Kidney tubule cell (primary cell): ENCODE measurements at places on chromosomes 2 and 18.

DNA sequence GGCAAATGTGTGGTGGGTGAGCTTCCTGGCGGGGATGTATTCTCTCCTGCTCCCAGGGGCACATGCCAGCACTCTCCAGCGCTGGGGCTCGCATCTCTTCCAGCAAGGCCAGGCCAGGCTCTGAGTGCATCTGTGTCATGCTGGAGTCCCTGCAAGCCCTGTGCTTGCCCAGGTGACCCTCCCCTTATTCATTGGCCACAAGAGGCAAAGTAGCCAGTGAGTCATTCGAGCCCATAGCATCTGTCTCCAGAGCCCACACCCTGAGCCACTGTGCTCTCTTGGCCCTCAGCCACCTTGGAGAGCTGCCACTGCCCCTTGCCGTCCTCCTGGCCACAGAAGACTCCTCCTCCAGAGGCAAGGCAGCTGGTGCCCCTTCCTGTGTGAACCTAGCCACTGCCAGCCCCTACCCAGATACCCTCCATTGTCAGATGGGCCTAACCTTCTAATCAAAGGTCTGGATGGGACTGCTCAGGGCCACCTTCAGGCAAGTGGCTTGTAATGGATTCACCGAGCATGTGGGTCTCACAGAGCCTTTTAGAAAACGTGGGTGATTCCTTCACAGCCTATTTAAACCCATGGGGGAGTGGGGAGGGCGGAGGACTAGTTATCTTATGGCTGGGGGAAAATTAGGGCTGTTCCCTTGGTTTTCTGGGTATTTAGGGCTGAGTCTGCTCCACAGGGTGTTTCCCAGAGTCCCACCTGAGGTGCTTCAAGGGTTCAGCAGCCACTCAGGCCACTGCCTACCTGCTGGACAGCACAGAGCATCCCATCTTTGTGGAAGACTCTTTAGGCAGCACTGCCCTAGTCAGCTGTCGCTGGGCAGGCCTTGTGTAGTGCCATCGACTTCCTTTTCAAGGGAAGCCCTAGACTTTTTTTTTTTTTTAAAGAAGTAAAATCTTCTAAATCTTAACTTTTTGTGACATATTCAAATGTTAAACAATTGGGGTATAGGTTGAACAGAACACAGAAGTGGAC lies 137.4 kb downstream of the ACOXL start:
- DNase-seq: peak; percentile 86

- DNase-seq: no peak
Measured at GRCh38 chr2:176636401-176636800, 367.2 kb downstream of the MTX2 start.

GRCh38 chr2:156311976-156312375 lies 20.5 kb downstream of the NR4A2 start:
- DNase-seq: no peak

- no peak for DNase-seq
Measured at GRCh38 chr18:43054815-43055519, 60.5 kb downstream of the RIT2 start.

GRCh38 chr2:158530829-158531228 lies 74.1 kb downstream of the PKP4 start:
- no peak for DNase-seq

- DNase-seq: peak; percentile 43
Measured at GRCh38 chr2:36753706-36754221, 57.3 kb downstream of the VIT start.

GRCh38 chr2:160912276-160912675 lies 248.0 kb upstream of the TANK start:
- no peak for DNase-seq

DNA sequence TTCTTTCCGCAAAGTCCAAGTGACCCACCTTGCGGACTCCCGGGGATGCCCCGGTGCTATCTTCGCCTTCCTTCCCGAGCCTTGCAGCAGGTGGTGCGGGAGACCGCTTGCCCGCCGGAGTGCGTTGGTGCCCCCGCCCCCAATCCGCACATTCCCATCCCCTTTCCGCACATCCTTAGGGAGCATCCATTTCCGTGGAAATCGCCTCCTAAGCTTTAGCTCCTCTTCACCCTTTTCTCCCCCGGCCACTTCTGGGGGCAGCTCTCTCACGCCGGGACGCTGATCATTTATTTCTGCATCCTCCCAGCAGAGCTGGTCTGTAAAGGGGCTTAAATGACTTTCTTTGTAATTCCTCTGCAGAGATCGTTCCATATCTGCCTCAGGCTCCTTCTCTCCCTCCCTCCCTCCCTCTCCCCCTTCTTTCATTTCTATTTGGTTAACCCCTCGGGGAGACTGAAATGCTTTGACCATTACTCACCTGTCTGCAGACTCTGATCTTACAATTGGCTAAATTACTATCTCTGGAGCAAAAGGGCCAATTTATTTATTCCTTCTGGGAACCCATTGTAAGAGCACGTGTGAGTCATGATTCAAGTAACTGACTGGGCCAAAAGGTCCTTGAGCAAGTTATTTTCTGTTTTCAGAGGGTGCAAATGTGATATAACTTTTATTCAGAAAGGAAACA lies 1.3 kb upstream of the LYPD1 start:
- DNase-seq: peak; percentile 98

GRCh38 chr18:45286431-45286830 lies 328.8 kb upstream of the SLC14A2 start:
- no peak for DNase-seq

DNA sequence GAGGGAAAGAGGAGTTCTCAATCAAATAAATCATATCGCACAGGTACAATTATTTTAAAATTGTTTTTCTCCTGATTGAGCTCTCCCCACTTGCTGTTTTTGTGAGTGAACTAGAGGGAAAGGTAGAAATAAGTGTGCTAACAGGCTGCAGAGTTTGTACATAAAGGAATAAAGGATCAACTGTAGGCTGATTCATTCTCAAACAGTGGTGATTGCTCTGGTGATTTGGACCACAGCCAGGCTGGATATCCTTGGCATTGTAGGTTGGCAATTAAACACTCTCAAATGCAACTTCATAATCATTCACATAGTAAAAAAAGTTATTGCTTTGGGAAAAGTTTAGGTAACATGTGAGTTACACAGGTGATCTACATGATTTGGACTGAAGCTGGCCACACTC lies 29.8 kb downstream of the LRP1B start:
- peak; percentile 33 for DNase-seq

GRCh38 chr2:27461118-27461517 lies 18.9 kb downstream of the KRTCAP3 start:
- no peak for DNase-seq

DNA sequence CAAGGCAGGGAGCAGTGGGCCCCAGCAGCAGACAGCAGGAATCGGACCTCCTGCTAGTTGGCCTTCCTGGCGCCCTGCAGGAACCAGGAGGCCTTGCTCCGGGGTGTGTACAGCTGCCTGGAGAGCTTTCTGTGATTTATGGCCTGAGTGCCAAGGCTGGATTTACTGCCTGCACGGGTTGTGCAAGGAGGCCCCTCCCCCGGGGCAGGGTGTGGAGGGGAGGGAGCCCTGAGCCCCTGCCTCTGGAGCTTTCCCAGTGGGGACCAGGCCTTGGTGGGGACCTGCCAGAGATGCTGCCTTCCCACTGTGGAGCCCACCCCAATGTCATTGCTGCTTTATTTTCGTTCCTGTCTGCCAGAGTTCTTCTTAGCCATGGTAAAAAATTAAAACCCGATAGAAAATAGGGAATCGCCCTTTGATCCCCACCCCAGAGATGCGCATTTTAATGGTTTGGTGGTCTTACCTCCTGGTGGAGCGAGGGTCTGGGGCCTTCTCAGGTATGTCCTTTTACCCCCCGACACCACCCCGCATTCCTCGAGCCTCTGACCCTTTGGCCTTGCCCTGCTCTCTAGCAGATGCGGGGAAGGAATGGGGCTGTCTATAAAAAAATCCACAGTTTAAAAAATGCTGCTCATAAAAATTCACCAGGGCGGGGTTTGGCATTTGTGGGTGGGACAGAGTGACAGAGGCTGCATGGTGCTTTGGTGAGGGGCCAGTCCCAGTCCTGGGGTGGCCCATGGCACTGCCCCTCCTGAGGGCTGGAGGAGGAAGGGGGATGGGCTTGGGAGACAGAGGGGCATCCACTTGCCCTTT lies 6.9 kb upstream of the RALB start:
- DNase-seq: no peak

GRCh38 chr2:101872480-101872879 lies 119.3 kb upstream of the IL1R2 start:
- no peak for DNase-seq

GRCh38 chr2:221563270-221563985 lies 8.7 kb downstream of the EPHA4 start:
- DNase-seq: no peak

DNA sequence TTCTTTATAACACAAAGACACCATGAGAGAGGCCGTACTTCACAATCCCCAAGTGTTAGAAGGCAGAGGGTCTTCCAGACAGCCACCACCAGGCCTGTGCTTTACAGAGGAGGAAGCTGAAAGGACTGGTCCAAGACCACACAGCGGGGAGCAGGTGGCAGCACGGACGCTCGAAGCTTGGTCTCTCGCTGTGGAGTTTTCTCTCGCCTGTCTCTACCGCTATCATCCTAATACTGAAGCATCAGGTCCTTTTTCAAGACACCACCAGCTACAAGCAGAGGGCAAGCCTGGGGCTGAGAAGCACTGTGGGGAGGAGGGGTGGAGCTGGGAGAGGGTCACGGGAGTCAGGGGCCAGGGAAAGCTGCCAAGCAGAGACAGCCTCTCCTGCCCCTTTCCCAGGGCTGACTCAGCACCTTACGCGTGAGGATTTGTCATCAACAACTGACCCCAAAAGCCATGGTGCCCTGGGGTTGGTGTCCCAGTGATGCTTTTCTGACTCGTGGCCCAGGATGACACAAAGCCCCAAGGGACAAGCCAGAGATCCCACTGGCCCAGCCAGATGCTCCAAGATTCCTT lies 31.9 kb upstream of the FOSL2 start:
- peak; percentile 87 for DNase-seq

DNA sequence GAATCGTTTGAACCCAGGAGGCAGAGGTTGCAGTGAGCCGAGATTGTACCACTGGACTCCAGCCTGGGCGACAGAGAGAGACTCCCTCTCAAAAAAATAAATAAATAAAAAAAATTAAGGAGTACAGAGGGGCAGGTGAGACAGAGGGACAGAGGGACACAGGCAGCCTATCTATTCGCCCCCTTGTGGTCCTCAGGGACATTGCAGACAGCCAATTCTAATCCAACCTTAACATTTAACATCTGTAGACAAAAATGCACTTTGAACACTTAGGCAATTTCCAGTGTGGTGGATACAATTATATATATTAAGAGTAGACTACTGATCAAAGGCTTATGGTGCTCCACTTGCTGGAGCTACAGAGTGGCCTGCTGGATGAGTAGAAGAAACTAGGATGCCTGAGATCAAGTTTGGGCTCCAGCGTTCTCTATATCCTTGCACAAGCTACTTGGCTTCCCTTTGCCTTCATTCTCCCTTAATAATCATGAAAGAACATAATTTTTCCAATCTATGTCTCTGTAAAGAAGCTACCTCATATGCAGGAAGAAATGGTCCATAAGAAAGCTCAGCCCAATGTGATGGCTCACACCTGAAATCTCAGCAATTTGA lies 8.2 kb upstream of the SMARCAL1 start:
- DNase-seq: peak; percentile 45

DNA sequence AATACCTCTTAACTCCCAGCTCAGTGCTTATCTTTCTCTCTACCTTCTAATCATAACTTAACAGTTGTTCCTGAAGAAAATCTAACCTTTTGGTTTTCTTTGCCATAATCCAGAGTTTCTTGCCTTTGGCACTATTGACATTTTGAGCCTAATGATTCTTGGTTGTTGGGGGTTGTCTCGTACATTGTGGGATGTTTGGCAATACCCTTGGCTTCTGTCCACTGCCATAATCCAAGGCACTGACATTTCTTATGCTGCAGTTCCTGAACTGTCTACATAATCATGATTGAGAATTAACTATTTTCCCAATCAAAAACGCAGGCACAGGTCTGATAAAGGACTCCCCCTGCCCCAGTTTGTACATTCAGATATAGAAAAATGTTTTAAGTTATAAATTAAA lies 203.2 kb upstream of the MEX3C start:
- DNase-seq: no peak

DNA sequence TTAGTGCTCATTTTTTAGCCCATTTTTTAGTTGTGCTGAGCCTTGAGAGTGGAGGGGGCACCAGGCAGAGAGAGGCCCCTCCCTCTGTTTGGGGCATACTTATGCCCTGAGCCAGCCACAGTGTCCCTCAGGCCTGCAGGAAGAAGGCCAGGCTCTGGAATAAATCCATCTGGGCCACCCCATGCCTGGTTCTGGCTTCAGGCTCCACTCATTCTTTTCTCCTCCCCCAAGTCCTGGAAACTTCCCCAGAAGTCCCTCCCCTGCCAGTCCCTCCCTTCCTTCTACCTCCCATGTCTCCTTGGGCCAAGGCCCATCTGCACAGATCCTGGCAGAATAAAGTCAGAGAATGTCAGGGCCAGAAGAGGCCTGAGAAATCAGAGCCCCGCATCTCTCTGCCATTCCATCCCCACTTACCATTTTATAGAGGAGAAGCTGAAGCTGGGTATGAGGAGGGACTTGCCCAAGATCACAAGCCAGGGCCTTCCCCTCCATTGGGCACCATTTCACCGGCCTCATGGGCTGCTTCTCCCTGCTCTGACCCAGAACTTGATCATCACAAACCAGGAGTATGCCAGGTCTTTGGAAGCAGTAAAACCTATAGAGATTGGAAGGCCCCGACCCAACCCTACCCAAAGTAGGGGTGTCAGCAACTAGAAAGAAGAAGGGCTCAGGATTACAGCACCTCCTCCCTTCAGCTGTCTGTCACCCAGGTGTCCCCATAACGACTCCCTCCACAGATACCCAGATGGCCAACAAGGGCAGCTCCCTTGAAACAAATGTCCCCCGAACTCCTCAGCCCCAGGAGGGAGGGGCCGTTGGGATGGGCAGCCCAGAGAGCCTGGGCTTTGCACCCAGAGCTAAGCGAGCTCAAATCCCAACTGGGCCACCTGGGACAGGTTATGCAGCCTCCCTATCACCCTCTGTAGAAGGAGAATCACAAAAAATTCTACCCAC lies 108.4 kb downstream of the POLR1A start:
- DNase-seq: no peak

DNA sequence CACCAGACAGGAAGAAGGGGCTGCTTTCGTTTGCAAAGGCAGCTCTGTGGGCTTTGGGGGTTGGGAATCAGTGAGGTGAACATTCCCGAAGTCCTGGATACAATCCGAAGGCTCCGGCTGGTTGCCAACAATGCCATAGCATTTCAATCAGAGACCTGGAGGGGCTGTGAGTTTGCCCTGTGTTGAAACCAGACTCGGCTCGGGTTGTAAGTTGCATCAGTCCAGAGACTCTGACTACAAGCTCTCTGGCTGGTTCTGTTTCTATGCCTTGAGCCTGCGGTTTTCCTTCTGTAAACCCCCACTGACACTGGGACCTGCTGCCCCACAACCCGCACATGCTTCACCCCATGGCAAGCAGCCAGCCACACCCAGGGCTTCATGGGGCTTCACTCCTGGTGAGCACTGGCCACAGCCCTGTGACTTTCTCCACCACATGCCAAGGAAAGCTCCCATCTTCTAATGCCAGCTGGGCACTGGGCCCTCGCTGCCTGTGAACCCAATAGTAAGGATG lies 85.7 kb upstream of the ODC1 start:
- peak; percentile 91 for DNase-seq

DNA sequence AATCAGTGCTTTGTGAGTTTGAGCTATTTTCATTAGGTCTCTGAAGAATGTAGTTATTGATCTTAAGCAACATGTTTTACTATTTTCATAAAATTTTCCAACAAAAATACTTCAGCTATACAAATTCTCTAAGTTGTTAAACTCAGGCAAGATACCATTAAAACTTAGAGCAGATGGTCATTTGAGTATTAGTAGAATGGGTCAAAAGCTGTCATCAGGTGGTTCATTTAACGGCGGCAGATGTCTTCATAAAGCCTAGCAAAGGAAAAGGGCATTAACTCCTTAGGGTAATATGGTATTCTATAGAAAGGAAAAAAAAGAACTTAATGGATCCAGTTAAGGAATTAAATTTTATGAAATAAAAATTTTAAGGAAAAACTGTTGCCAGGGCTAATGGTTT lies 19.2 kb downstream of the MIB1 start:
- no peak for DNase-seq
